T1000 (cell line): ENCODE measurements at places on chromosomes 1 and 21.

DNA sequence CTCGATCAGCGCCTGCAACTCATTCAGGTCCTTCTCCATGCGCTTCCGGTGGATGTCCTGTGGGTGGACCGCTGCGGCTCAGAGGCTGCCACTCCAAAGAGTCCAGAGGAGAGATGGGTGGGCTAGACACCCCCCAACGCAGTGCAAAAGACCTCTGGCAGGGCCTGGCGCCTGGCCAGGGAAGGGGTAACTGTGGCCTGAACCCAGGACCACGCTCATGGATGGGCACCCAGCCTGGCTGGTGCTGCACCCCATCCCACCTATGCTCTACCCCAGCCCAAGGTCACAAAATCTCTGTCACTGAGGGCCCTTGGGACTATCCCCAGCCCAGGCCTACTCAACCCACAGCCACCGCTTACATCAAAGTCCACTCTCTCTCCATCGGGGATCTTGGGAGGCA is 12.2 kb downstream of the TNNT2 start:
- no peak for DNase-seq

- DNase-seq, result no peak
Measured at GRCh38 chr1:116538544-116538943, 32.3 kb downstream of the CD58 start.

DNA sequence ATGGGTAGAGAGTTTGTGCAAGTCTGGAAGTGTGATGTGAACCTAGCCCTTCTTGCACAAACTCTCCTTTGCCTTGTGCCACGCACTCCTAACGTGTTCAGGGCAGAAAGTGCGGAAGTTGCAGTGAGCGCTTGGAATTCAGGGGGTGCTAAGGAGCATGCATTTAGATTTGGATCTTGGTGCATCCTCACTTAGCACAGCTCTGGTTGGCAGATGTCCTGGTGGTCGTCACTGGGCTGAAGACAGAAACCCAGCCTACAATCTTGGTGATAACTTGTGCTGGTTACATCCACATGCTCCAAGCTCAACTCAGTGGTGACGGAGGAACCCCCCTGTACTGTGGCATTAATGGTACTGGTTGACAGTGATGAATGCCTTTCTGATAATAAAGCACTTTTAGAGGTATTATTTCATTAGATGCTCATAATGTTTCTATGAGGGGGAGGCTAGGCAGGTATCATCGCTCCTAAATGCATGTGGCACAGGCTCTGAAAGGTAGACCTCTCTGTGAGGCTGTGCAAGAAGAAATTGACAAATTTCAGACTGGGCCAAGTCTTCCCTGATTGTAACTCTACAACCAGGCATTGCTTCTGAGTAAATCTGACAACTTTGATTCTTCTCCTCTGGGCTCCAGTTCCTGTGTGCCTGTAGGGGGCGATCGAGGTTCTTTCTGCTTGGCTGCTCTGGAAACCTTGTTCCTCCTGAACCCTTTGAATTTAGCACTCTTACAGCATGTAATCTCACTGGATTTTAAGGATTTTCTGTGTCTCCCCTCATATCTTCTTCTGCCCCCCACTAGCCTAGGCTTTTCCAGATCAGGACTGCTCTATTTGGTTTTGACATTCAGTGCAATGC is 40.6 kb downstream of the MAPKAPK2 start:
- DNase-seq, result no peak

DNA sequence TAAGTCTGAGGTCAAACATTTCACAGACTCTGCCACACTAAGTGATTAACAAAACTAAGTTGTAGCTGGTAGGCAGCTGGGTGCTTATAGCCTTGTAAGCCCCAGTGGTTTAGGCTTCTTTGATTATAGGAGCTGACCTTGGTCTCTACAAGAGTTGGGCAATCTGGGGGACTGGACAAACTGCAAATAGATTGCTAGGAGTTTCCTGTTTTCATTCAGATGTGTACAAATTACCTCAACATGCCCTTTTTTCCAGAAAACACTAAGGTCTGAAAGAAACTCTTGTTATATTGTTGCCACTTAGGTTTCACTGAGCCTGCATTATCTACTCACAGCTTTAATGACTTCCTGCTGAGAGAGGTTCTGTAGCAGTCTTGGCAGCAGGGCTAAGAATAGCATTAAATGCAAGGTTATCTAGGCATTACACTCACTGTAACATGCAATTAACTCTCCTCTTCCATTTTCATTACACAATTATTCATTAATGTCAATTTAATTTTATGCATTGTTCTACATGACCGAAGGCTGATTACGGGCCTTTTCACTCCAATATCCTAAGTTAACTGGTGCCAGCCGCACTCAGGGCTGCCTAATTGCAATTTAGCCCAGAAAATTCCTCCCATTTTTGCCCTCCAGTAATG is 314.0 kb downstream of the LMO4 start:
- no peak for DNase-seq

DNA sequence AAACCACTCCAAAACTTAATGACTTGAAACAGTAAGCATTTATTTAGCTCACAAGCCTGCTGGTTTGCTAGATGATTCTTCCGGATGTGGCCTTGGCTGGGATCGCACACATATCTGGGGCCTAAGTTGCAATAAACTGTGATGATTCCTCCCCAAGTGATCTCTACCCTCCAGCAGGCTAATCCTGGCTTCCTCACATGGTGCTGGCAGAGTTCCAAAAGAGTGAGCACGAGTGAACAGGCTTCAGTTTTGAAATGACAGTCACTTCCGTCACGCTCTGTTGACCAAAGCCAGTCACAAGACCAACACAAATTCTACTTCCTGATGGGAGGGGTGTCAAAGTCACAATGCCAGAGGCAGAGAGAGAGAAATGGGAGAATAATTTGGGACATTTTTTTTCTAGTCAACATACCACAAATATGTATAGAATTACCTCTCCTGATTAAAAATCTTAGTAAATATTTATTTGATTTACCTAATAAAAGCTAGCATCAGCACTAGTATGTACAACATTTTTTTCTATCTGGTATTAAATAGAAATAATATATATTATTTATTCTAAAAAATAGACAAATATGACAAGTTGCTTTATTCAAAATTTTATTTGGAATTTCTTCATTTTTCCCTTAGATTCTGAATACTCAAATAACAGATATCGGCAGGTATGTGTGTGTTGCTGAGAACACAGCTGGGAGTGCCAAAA is 292.7 kb downstream of the TPR start:
- DNase-seq, result peak; percentile 55

DNA sequence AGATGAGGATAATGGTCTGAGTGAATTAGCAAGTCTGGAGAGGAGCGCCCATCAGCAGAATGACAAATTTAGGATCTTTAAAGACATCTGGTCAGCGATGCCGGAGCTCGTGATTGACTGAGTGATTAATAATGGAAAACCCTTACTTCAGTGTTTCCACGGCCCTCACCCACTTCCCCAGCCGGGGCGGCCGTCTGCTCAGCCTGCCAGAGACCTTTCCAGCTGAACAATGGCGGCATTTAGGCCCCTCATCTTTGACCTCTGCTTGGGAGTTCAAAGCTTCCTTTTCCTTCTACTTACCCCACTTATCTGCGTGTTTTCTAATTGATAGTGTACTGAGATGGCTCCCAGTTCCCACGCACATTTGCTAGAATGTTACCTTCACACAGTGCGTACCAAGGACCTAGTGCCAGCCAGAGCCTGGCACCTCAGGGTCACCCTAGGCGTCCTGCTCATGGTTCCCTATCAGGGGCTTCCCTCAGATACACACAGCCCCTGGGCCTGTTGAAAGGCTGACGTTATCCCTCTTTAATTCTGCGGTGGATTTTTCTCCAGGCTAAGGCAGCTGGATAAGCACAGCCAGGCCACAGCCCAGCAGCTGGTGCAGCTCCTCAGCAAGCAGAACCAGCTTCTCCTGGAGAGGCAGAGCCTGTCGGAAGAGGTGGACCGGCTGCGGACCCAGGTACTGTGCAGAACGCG is 232.8 kb downstream of the SDCCAG8 start:
- DNase-seq, result no peak

DNA sequence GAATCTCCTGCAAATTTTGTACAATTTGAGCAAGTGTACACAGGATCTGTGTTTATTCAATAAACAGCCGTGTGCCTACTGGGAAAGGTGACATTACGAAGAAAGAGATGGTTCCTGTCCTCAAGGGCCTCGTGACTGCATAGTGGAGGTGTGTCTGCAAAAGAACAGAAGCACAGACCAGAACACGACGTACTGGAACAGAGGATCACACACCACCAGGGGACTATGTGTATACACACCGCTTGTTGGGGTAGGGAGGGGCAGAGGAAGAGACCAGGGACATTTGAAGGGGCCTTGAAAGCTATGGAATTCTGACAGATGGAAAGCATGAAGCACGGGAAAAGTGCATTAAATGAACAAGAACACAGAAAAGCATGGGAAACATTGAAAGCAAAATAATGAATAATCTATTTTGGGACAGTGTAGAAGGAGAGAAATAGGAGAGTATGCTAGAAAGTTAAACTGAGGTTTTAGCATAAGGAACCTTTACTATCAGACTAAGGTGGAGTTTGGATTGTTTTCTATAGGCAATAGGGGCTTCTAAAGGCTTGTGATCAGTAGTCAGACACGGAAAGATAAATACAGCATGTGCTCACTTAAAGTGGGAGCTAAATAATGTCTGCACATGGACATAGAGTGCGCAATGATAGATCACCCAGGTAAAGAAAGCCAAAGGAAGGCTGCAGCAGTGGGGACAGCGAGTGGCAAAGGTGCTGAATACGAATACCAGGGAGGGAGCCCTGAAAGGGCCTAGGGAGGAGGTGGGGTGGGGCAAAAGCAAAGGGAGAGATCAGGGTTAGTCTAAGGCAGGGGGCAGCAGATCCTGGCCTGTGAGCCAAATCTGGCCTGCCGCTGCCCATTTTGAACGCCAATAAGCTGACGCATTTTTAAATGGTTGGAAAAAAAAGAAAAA is 11.0 kb downstream of the JAK1 start:
- DNase-seq, result no peak

- DNase-seq, result no peak
Measured at GRCh38 chr1:46543761-46544560, 7.5 kb downstream of the KNCN start.

GRCh38 chr1:27435566-27436203 is 43.3 kb downstream of the GPR3 start:
- no peak for DNase-seq

- DNase-seq, result no peak
Measured at GRCh38 chr1:243528459-243529121, 272.7 kb downstream of the SDCCAG8 start.

- DNase-seq, result no peak
Measured at GRCh38 chr1:201573030-201573429, 34.1 kb downstream of the NAV1 start.

GRCh38 chr1:64212031-64212430 is 8.6 kb downstream of the UBE2U start:
- no peak for DNase-seq

DNA sequence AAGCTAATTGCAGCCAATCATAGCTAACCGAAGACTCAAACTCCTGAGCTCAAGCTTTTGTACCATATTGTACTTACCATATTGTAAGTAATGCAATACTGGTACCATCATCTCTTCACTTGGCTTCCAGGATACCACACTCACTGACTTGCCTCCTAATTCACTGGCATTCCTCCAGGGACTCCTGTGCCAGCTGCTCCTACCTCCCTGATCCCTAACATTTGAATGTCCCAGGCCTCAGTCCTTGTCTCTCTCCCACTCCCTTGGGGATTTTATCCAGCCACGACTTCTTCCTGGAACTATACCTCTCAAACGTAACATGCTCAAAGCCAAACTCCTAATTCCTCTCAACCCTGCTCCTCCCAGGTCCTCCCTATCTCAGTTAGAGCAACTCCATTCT is 33.8 kb downstream of the USP48 start:
- no peak for DNase-seq

- no peak for DNase-seq
Measured at GRCh38 chr1:32960342-32960741, 4.3 kb downstream of the RNF19B start.
